AG08395 (cell line): ENCODE measurements at places on chromosomes 2 and 18.
A peak's percentile ranks its signal among the peaks of the same experiment; 100 is the strongest.

GRCh38 chr2:162787616-162788015 lies 51.0 kb downstream of the KCNH7 start:
- no peak for DNase-seq

DNA sequence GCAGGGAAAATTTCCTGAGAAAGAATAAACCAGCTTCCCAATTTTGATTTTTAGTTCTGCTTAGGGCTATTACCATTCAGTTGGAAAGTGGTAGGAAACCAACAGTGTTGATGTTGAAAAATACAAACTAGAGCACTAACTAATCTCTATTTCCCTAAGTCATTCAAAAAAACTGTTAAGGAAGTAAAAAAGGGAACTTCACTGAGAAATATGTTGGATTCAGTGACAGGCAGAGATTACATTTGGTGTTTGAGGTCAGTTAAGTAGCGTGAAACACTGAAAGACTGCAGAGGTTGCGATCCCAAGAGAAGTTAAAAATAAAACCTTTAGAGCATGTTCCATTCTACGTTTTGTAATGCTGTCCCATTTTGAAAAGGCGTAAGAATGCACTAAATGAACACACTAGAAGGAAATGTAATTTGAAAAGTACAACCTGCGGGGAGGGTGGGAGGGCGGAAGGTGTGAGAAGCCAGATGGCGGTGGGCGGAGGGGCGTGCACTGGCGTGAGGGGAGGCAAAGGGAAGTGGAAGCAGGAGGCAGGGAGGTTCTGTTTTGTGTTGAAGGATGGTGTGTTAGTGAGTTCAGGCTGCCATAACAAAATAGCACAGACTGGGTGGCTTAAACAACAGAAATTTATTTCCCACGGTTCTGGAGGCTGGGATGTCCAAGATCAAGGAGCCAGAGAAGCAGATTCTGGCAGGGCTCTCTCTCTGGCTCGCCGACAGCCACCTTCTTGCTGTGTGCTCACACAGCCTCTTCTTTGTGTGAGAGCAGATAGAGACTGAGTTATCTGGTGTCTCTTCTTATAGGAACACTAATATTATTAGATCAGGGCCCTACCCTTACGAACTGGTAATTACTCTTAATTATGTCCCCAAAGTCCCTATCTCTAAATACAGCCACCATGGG lies 94.3 kb upstream of the KCTD1 start:
- DNase-seq = no peak

- no peak for DNase-seq
Measured at GRCh38 chr2:120110507-120110906, 97.6 kb downstream of the EPB41L5 start.

GRCh38 chr18:39799006-39799405 lies 2156.0 kb upstream of the PIK3C3 start:
- DNase-seq = peak; percentile 10

- DNase-seq = no peak
Measured at GRCh38 chr2:100064592-100065428, 77.6 kb downstream of the AFF3 start.
